ENCODE measurements at places on chromosomes 7 and 10.
A peak's percentile ranks its signal among the peaks of the same experiment; 100 is the strongest.

DNA sequence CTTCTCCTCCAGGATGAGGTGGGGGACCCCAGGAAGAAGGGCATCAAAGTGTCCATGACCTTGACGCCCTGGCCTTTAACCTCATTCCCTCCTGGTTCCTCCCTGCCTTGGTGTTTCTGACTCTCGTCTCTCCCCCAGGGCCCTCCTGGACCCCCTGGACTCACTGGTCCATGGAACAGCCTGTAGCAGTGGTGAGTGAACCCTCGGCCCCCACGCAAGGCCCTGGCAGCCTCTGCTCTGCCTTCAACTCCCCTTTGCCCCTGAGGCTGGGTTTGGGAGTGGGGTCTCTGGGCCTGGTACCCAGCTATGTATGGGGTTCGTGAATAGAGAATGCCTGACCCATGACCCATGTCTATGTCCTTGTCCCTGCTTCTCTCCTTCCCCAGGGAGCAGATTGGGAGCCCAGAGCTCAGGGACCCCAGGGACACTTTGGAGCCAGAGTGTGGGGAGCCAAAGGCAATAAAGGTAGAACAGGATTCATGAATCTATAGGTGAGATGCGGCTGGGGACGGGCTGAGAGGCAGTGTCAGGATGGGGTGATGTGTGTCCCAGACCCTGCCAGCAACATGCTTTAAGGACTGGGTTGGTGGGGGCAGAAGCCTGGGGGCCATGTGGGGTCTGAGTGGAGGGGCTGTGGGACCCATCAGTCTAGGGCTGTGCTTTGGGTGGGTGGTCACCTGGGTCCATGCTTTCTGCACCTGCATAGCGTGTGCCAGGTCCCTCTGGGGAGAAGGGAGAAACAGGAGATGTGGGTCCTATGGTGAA is 18.4 kb upstream of the VOPP1 start:
- no peak for DNase-seq

DNA sequence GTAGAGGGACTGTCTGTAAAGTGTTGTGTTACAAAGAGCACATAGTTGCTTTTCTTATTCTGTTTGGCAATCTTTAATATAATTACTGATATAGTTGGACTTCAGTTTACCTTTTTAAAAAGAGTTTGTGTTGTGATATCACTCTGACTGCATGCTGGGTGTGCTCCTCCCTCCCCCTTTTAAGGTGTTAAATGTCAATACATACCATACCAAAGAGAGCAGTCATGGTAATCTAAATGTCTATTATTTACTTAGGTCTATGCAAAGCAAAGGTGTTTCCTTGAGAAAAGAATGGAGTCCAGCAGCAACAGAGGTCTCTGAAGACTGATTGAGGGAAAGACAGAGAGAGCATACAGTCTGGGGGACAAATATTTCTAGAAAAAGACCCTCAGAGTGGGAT is 275.1 kb upstream of the NRP1 start:
- DNase-seq: no peak

- no peak for DNase-seq
Measured at GRCh38 chr10:7045891-7046599, 364.8 kb downstream of the SFMBT2 start.

GRCh38 chr10:81248886-81249285 is 626.1 kb upstream of the NRG3 start:
- DNase-seq: peak; percentile 29

GRCh38 chr10:33336582-33337325 is 2.3 kb upstream of the NRP1 start:
- DNase-seq: no peak

Measured in fibroblast of upper back skin (primary cell).